ENCODE measurements at places on chromosomes 1 and 21.
A peak's percentile ranks its signal among the peaks of the same experiment; 100 is the strongest.

DNA sequence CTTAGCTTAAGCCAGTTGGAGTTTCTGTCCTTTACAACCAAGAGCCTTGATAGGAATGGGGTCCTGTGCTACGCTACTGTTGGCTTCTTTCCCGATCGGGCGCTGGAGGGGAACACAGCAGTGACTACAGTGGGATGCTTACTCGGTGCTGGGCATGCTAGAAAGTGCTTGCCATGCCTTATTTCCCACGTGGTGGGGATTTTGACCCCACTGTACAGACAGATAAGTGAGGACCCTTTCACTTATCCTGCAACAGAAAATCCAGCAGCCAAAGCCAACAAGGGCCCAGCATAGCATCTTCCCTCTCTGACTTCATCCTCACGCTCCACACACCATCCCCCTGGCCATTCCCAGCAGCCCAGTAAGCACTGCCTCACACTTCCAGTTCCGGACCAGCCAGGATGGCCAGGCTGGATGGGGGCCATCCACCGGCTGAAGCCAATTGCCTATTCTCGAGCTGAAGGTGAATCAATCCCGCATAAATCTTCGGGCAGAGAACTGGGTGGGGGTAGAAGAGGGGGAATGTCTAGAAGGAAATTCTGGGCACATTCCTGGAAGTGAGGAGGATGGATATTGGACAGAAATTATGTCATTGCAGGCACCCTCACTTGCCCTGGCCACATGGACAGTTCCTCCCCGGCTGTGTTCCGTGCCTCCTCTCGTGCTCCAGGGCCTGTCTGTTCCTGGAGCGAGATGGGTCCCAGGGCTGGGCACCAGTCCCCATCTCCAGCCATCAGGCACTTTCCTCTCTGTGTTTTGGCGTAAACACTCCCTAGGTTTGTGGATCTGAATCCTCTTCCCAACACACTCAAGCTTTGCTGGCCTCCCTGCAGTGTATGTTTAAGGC, 2.0 kb upstream of the ABCG1 start:
- DNase-seq, result no peak

DNA sequence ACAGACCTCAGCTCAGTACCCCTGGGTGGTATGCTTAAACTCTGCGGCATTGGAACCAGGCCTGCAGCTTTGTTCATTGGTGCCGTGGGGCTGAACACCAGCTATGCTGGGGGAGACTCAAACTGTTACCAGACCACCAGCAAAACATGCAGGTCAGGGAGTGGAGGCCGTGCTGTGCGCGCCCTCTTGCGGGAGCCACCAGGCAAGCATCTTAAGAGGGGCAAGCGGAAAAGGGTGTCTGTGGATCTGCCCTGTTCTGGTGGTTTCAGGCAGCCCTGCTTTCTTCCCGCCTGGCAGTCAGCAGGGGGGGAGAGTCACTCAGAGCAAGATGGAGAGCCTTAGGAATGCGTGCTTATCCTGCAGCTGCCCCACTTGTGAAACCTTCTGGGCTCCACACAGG, 276.9 kb upstream of the ZRANB2 start:
- no peak for DNase-seq

GRCh38 chr1:247401310-247402119, 14.5 kb upstream of the NLRP3 start:
- DNase-seq, result no peak

- DNase-seq, result no peak
These were observed 18.3 kb downstream of the SGIP1 start for GRCh38 chr1:66552287-66552686.

DNA sequence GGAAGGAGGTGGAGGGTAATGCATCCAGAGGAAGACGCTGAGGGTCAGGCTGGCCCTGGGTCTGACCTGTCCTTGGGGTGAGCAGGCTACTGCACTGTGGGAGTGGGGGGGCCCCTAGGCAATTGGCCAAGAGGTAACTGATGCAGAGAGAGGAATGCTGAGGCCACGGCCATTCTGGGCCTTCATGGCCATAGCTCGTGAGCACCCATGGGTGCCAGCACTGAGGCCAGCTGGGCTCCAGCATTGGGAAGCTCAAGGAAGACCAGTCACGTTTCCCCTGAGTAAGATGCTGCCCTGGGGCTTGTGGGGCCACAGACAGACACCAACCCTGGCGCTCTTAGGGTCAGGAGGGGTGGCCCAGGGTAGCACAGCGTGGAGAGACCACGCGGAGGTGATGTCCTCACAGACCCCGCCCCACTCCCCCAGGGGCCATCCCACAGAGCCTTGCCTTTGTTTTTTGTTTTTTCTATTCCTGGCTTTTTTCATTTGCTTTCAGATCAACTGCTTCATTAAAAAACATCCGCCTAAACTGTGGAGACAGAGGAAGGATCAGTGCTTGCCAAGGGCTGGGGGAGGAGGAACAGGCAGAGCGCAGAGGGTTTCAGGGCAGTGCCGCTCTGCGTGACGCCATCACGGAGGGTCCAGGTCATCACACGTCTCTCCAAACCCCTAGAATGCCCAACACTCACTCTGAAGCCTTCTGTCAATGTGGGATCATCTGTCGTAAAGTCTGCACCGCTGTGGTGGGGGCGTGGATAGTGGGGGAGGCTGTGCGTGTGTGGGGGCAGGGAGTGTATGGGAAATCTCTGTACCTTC, 61.1 kb downstream of the SIK1 start:
- no peak for DNase-seq

DNA sequence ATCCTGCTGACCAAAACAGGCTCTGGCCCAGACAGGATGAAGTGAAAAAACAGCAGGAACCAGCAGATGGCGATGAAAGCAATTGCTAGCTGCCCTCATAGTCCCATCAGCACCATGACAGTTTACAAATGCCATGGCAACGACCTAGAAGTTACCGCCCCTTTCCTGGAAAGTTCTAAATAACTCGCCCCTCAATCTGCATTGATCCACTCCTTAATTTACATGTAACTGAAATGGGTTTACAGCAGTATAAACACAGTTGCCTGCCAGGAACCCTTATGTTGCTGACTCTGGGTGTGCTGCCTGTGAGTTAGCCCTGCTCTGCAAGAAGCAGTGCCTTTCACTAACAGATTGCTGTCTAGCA, 65.5 kb upstream of the CR1L start:
- DNase-seq, result peak; percentile 5

GRCh38 chr1:43235040-43235439, 34.7 kb upstream of the TMEM125 start:
- no peak for DNase-seq

GRCh38 chr1:54476530-54477109, 70.4 kb upstream of the SSBP3 start:
- DNase-seq, result no peak

- no peak for DNase-seq
These were observed 23.4 kb downstream of the PLEKHO1 start for GRCh38 chr1:150173141-150173585.

Data from GM12891 (cell line).